ENCODE measurements at places on chromosomes 6 and 20. TPM values are rescaled to one million over a fixed set of nuclear protein-coding genes. Genes with fewer than 3 reads are reported as not detected.

Gene PXDC1
- total RNA-seq, result 21.4 TPM

Gene SLC35F1
- total RNA-seq, result not detected

Gene PDYN
- 0.06 TPM for total RNA-seq

Gene SPEF1
- total RNA-seq, result 2.0 TPM

Gene RAET1L
- total RNA-seq, result 0.47 TPM

Gene DDO
- total RNA-seq, result 0.12 TPM

Gene SPATS1
- total RNA-seq, result not detected

Gene NOTCH4
- total RNA-seq, result 0.73 TPM

Gene VSX1
- total RNA-seq, result 1.6 TPM
